HT1080 (cell line): ENCODE measurements at places on chromosomes 2 and 18. TPM values are rescaled to one million over a fixed set of nuclear protein-coding genes. Genes with fewer than 3 reads are reported as not detected.

The SPTBN1 gene
- total RNA-seq: 79.9 and 89.9 TPM in 2 replicates

The RASGRP3 gene
- 0.84 and 2.1 TPM in 2 replicates for total RNA-seq

The PHLPP1 gene
- total RNA-seq: 7.7 and 8.6 TPM in 2 replicates

The APLF gene
- total RNA-seq: 0.53 and 0.58 TPM in 2 replicates

The CRYGC gene
- 0.17 TPM in 1 of 2 replicates, not detected in the other for total RNA-seq

The MSTN gene
- 0.03 TPM in 1 of 2 replicates, not detected in the other for total RNA-seq

The SEMA4F gene
- total RNA-seq: 11.6 and 12.7 TPM in 2 replicates

The DAW1 gene
- total RNA-seq: 0.17 TPM in 1 of 2 replicates, not detected in the other

The CFAP221 gene
- total RNA-seq: not detected in 2 replicates

The SNRNP27 gene
- 48.6 and 61.7 TPM in 2 replicates for total RNA-seq

The CD8B2 gene
- not detected in 2 replicates for total RNA-seq

The TRIM43B gene
- total RNA-seq: not detected in 2 replicates

The PTPRN gene
- total RNA-seq: 10.2 and 11.2 TPM in 2 replicates

The GATA6 gene
- total RNA-seq: 5.5 and 6.8 TPM in 2 replicates

The TLX2 gene
- total RNA-seq: not detected in 2 replicates

The LYPD6B gene
- total RNA-seq: 3.1 and 5.4 TPM in 2 replicates

The REG3G gene
- 0.23 TPM in 1 of 2 replicates, not detected in the other for total RNA-seq

The IL1R2 gene
- 0.57 and 0.59 TPM in 2 replicates for total RNA-seq

The REG3A gene
- not detected in 2 replicates for total RNA-seq

The ASTL gene
- not detected in 2 replicates for total RNA-seq
